ENCODE measurements at places on chromosomes 12 and 14.

- no peak overlapping the region for H3K4me3 ChIP-seq
- H3K36me3 ChIP-seq: no peaks in the 10 kb centered on the region
- no peak for DNase-seq
- H3K4me1 ChIP-seq: peaks cover 17% of the 10 kb centered on the region
Measured at GRCh38 chr12:51393676-51394545, 2.7 kb upstream of the GALNT6 start.

- H3K27ac ChIP-seq: no peak within 1 kb of the TSS
- DNase-seq: no peak
- H3K4me3 ChIP-seq: no peak within 1 kb of the TSS
- H3K36me3 ChIP-seq: no peaks in the 10 kb centered on the region
Measured at GRCh38 chr12:11031307-11031706, at the start of gene TAS2R31. TSS of gene TAS2R31 (minus strand) at chr12:11031407. CDS start at chr12:11031335, 72 bp downstream.

- H3K36me3 ChIP-seq: no peaks in the 10 kb centered on the region
- H3K4me3 ChIP-seq: no peak overlapping the region
- no peaks in the 10 kb centered on the region for H3K4me1 ChIP-seq
Measured at GRCh38 chr12:20264608-20265114, 103.7 kb upstream of the PDE3A start.

- H3K4me3 ChIP-seq: no peak overlapping the region
- DNase-seq: peak; percentile 66
- H3K36me3 ChIP-seq: peaks cover 39% of the 10 kb centered on the region
- H3K4me1 ChIP-seq: no peaks in the 10 kb centered on the region
Measured at GRCh38 chr14:24179961-24180796, 8.3 kb downstream of the REC8 start.

DNA sequence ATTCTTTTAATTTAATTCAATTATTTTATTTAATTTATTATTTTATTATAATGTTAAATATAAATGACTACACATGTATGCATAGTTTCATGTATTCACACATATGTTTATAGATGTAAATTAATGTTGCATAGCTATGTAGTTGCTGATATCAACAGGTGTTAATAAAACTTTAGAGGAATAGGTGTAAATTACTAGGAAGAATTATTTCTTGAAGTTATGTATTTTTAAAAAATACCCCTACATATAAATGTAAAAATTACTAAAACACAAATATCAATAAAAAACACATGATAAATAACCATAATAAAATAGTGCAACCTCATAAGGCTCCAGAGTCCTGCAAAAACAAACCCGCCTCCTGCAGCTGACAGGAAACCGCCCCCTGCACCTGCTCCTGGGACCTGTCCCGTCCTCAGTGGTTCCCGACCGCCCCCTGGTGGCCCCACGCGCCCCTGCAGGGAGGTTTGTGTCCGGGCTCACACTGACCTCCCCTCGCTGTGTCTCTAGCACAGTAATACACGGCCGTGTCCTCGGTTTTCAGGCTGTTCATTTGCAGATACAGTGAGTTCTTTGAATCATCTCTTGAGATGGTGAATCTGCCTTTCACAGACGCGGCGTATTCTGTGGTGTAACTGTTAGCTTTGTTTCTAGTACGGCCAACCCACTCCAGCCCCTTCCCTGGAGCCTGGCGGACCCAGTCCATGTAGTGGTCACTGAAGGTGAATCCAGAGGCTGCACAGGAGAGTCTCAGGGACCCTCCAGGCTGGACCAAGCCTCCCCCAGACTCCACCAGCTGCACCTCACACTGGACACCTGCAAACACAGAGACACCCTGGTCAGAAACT, 1264.0 kb downstream of the TMEM121 start:
- H3K27ac ChIP-seq: no peak overlapping the region
- H3K4me1 ChIP-seq: no peaks in the 10 kb centered on the region
- H3K36me3 ChIP-seq: no peaks in the 10 kb centered on the region
- DNase-seq: no peak
